ENCODE measurements at places on chromosomes 1 and 21.

- DNase-seq, result no peak
Observed at GRCh38 chr21:46079352-46080170, 18.4 kb upstream of the COL6A2 start.

- no peak for DNase-seq
Observed at GRCh38 chr1:28905921-28906666, 8.3 kb upstream of the EPB41 start.

DNA sequence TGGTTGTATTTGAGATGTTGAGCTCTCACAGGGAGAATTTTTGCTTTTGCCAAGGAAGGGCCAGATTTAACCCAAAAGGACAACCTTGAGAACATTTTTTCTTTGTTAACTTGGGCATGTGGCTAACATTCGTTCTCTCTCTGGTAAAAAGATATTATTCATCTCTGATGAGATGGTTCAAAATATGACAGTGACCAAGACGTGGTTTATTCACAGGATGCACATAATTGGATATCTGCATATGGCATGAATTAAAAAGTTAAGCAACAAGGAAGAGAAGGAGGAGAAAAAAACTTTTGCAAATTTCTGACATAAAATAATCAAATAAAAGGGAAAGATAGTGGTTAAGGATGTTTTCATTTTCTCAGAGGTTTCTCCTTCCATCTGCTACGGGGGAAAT, 43.1 kb upstream of the BCL10 start:
- no peak for DNase-seq

GRCh38 chr1:21878840-21879478, 58.2 kb downstream of the HSPG2 start:
- DNase-seq, result no peak

- DNase-seq, result no peak
Observed at GRCh38 chr1:94050675-94051074, 70.3 kb downstream of the ABCA4 start.

GRCh38 chr1:215146240-215146975, 63.9 kb downstream of the KCNK2 start:
- DNase-seq, result no peak
